ENCODE measurements at places on chromosomes 12 and 14. TPM values are rescaled to one million over a fixed set of nuclear protein-coding genes. Genes with fewer than 3 reads are reported as not detected.

IFT43 gene
- polyA plus RNA-seq = 114 TPM

PLBD1 gene
- not detected for polyA plus RNA-seq

SLC4A8 gene
- polyA plus RNA-seq = 34.5 TPM

KRT6C gene
- polyA plus RNA-seq = not detected

RNFT2 gene
- 18.5 TPM for polyA plus RNA-seq

PRR13 gene
- 11.2 TPM for polyA plus RNA-seq

TMTC1 gene
- polyA plus RNA-seq = 10.0 TPM

SERPINA9 gene
- polyA plus RNA-seq = not detected

CLEC4D gene
- not detected for polyA plus RNA-seq

FGF23 gene
- polyA plus RNA-seq = not detected

TUNAR gene
- 33.2 TPM for polyA plus RNA-seq

SLC16A7 gene
- polyA plus RNA-seq = 4.0 TPM

ERP27 gene
- not detected for polyA plus RNA-seq

LRRC10 gene
- polyA plus RNA-seq = not detected

RNASE7 gene
- polyA plus RNA-seq = not detected

FAM222A gene
- polyA plus RNA-seq = 6.4 TPM

IRAK4 gene
- 5.7 TPM for polyA plus RNA-seq

RAPGEF3 gene
- polyA plus RNA-seq = 1.5 TPM

STXBP6 gene
- 14.6 TPM for polyA plus RNA-seq

OR6C76 gene
- not detected for polyA plus RNA-seq

C14orf39 gene
- 0.12 TPM for polyA plus RNA-seq

ASPG gene
- polyA plus RNA-seq = 1.4 TPM

OAS2 gene
- not detected for polyA plus RNA-seq

MMP19 gene
- polyA plus RNA-seq = not detected

ENDOU gene
- not detected for polyA plus RNA-seq

Data from neural cell (in vitro differentiated cells).